ENCODE measurements at places on chromosomes 7 and 10.

GRCh38 chr7:27459021-27459730 lies 203.5 kb downstream of the HIBADH start:
- no peak for DNase-seq

DNA sequence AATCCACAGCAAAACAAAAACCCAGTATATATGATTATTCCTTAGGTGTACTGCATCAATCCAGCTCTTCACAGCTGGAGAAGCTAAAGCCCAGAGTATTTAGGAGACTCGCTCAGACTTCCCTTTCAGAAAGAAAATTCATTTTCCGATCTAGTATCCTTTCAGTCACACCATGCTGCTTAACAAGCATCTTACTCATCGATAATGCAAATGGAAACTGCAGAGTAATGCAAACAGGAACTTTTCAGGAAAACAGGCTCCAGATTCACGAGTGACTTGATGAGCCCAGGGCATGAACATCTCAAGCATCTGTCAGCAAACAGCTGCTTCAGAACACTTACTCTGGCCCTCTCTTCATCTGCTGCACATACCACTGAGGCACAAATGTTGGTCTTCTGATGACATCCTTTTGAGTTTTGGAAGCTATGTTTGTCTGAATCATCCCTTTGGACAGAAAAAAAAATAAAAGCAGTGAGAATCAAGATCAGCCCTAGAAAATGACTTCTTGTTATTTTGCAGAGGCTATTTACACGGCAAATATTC lies 24.9 kb upstream of the ZC3HAV1L start:
- no peak for DNase-seq

GRCh38 chr10:102404361-102405107 lies 9.0 kb downstream of the NFKB2 start:
- DNase-seq = no peak

DNA sequence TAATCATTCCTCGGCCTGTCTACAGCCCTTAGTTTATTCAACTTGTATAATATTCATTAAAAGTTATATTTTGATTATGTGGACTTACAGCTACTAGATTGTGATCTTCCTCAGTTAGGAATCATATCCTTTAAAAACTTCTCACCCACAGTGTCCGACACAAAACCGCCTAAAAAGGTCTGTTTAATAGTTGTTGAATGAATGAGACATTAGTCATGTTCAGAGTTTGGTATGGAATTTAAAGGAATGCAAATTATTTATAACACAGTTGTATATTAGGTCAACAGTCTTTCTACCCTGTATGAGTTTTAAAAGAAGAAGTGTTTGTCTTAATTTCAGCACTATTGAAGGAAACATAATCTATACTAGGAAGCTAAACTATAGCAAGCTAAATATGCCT lies 390.0 kb downstream of the ARL4A start:
- DNase-seq = peak; percentile 37

DNA sequence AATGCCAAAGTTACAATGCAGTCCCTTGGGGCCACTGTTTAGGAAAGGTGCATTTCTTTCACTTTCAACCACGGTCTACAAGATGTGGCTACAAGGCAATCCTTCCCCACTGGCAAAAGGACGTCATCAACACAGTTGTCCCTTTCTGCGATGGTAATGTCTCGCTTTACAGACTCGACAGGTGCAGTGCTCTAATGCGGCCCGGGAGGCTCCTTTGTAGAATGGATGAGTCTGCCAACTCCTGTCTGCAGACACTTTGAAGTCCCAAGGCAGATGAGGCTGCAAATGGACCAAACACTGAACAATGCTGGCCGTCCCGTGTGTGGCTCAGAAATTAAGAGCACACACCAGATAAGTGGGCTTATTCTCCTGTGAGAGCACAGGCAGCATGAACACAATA lies 133.7 kb downstream of the PIP4K2A start:
- DNase-seq = no peak

GRCh38 chr7:104048055-104048454 lies 58.6 kb upstream of the RELN start:
- no peak for DNase-seq

DNA sequence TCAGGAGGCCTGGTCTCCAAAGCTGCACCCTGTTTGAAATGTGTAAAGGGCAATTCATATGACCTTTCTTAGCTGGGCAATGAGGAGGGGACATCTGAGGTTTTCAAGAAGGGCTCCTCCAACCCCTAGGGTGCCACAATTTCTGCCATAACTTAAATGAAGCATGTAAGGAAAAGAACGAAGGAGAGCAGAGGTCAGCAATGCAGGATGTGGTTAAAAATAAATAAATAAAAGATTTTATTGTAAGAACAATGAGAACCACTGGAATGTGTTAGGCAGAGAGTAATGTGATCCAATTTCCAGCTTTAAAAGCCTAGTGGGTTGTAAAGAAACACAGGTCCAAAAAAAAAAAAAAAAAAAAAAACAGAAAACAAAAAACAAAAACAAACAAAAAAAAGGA lies 673.1 kb downstream of the TNS3 start:
- DNase-seq = peak; percentile 89

DNA sequence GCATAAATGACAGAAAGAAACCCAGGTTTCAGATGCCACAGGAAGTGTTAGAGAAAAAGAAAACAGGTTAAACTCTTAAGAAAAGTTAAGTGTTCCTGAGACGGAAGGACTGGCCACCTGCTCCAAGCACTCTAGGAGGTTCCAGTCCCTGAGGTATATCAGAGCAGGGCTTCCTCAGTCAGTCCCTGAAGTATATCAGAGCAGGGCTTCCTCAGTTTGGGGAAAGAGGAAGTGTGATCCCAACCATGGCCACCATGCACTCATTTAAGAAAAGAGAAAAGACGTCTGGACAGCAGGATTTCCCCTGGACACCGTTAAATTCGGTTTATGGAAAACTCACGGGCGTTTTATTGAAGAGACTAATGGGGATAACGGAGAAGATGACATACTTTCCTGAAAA lies 133.4 kb upstream of the PFKP start:
- no peak for DNase-seq

DNA sequence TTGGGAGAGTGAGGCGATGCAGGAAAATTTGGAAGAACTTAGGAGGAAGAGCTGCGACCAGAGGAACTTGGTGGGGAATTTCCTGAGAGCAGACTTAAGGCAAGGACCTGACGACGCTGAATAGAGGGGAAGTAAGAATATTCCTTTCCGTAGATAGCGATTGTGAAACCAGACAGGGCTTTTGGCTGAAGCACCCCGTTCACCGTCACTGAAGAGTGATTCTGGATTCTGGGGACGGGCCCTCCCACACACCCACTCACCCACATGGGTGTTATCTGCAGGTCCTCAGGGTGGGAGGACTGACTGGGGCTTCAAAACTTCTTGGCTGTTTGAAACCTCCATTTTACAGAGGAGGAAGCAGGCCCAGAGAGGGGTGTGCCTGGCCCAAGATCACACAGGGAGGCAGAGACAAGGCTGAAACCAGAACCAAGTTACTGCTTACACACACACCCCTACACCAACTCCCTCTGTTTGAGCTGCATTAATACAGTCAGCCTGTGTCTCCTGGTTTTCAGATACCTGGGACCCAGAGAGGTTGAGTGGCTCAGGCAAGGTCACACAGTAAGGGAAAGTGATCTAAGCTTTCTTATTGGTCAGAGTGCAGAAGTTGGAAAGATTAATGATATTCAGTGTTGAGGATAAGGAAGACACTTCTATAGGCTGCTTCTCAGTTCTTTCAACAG lies 37.2 kb upstream of the CDH23 start:
- no peak for DNase-seq

DNA sequence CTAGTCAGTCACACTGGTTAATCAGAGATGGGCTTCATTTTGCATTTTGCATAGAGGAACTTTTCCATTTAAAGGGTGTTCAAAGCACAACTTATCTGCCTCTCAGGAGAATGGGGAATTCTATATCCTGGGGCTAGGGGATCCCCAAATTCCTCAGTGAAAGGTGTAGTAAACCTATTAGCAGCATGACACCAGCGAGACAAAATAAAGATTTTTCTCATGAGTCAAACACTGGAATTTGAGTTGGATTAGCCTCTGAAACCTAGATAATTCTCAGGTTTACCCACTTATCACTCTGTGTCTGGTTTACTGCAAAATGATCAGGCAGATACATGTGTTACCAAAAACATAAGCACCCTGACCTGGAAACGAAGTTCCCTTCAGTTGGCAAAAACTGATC lies 2.1 kb downstream of the AFAP1L2 start:
- DNase-seq = no peak

GRCh38 chr7:55209366-55209765 lies 155.8 kb upstream of the LANCL2 start:
- no peak for DNase-seq

DNA sequence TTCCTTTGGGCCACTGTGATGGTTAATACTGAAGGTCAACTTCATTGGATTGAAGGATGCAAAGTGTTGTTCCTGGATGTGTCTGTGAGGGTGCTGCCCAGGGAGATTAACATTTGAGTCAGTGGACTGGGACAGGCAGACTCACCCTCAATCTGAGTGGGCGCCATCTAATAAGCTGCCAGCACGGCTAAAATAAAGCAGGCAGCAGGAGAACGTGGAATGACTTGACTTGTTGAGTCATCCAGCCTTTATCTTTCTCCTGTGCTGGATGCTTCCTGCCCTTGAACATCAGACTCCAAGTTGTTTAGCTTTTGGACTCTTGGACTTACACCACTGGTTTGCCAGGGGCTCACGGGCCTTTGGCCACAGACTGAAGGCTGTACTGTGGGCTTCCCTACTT lies 1046.9 kb downstream of the TYW1 start:
- DNase-seq = no peak

DNA sequence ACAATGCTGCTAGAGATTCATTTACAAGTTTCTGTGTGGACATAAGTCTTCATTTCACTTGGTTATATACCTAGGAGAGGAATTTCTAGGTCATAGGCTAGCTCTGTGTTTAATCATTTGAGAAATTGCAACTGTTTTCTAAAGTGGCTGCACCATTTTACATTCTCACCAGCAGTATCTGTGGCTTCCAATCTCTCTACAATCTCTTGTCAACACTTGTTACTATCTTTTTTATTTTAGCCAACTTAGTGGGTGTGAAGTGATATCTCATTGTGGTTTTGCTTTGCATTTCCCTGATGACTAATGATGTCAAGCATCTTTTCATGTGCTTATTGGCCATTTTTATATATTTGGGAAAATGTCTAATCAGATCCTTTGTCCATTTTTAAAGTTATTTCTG lies 53.0 kb upstream of the DRGX start:
- no peak for DNase-seq

DNA sequence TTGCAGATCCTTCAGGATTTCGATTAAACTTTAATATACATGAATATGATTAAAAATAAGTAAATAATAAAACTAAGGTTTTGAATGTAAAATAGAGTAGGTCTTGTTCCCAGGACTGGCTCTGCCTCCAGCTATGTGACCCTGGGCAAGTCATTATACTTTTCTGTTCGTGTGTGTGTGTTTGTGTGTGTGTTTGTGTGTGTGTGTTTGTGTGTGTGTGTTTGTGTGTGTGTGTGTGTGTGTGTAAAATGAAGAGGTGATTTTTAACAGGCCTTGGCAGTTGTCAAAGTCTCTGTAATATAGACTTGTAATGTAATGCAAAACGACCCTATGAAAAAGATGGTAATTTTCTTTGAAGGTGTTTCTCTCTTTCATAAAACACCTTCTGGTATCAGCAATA lies 79.2 kb downstream of the HGF start:
- no peak for DNase-seq

DNA sequence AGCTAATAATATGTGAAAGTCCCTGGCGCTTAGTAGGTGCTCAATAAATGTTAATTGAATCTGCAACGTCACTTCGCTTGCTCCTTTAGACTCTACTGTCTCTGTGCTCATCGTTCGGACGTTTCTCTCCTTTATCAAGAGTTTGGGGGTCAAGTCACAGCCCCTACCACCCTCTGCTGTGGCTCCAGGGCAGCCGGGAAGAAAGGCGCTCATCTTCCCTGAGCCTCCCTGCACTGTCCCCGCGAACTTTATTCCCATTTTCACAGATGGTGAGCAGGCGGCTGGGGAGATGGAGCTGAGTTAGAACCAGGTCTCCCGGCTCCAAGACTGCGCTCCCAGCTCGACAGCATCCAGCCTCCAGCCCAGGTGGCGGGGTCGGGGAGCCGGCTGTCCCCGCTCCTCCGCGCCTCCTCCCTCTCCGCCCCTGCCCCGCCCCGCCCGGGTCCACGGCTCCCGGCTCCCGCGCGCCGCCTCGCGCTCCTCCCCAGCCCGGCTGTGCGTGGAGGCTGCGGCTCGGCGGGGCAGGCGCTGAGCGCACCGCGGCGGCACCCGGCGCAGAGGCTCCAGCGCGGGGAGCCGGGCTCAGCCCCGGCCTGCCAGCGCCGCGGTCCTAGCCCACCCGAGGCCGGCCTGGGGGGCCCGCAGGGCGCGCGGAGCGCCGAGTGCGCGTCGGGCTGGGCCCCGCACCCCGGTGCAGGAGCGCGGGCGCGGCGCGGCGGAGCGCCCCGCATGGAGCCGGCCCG lies at the start of gene CLEC2L:
TSS of gene CLEC2L (plus strand) at position 487 of the 743 bp plus-strand sequence. CDS start at position 730, 243 bp downstream.
- no peak for DNase-seq

DNA sequence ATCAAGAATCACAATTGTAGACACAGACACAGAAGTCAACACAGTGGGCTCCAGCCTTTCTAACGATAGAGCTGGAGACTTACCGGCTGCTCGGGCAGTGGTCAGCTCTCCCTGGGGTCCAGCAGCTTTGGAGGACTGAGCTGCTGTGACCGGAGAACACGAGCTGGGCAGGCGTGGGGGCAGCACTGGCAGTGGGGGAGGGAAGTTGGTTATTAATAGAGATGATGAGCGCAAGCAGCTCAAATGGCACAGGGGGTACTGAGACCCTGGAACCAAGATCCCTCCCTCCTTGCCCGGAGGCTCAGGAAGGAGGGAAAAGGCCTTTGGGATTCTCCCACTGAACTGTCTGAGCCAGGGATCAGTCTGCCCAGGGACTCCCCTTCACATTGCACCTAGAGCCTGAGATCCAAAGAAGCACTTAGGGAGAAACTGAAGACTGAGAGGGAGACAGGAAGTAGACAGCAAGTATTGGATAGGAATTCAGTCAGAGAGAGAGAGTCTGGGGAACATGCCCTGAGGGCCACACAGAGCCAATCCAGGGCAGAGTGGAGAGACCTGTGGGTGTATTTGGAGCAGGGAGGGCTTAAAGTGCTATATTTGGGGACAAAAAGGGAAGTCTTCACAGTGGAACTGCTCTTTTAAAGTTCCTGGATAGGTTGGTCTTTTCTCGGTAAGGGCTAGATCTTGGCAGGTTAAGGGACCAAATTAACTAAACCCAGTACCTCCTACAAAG lies at the start of gene MYOZ1:
TSS of gene MYOZ1 (minus strand) at position 147 of the 733 bp plus-strand sequence. CDS start 1,457 bp downstream, outside the sequence.
- no peak for DNase-seq

GRCh38 chr7:29748286-29749099 lies 57.8 kb upstream of the WIPF3 start:
- peak; percentile 35 for DNase-seq

- DNase-seq = no peak
Observed at GRCh38 chr7:107277331-107277730, 108.5 kb downstream of the HBP1 start.

- DNase-seq = no peak
Observed at GRCh38 chr10:63099734-63100133, 33.4 kb upstream of the NRBF2 start.

- no peak for DNase-seq
Observed at GRCh38 chr7:122082160-122082559, 61.9 kb downstream of the AASS start.

All from HT1080 (cell line).